ENCODE measurements at places on chromosomes 11 and 22. TPM values are rescaled to one million over a fixed set of nuclear protein-coding genes. Genes with fewer than 3 reads are reported as not detected.

DNA sequence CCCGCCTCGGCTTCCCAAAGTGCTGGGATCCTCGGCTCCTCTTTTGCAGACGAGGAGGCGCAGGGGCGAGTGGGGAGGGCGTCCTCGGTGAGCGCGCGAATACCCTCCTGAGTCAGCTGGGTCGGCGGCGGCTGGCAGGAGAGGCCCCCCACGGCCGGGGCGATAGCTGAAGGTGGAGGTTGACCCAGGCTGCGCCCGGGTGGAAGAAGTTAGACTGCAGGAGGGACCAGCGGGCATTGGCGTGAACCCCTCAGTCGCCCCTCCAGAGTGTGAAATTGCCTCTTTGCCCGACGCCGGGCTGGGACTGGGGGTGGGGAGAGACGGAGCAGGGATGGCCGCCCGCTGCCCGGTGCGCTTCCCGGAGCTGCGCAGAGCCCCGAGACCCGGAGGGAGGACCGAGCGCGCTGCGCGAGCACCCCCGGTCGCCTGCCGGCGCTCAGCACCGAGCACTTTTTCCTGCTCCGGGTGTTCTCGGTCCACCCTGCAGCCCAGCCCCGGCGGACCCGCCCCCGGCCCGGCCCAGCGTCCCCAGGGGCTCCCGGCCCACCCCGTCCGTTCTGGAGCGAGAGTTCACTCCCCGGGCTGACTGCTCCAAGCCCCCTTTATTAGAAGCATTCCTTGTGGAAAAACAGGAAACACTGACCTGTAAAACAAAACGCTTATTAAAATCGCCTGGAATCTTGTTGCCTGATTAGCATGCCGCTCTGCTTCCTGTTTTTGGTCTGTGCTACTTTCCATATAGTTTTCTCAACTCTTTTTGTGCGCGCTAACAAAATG lies 13.7 kb upstream of the CPT1A start:
- no peak for DNase-seq

Gene SIDT2
- total RNA-seq: 18.9 TPM

- no peak for DNase-seq
These were observed 1630.1 kb upstream of the TENM4 start for GRCh38 chr11:81070948-81071347.

DNA sequence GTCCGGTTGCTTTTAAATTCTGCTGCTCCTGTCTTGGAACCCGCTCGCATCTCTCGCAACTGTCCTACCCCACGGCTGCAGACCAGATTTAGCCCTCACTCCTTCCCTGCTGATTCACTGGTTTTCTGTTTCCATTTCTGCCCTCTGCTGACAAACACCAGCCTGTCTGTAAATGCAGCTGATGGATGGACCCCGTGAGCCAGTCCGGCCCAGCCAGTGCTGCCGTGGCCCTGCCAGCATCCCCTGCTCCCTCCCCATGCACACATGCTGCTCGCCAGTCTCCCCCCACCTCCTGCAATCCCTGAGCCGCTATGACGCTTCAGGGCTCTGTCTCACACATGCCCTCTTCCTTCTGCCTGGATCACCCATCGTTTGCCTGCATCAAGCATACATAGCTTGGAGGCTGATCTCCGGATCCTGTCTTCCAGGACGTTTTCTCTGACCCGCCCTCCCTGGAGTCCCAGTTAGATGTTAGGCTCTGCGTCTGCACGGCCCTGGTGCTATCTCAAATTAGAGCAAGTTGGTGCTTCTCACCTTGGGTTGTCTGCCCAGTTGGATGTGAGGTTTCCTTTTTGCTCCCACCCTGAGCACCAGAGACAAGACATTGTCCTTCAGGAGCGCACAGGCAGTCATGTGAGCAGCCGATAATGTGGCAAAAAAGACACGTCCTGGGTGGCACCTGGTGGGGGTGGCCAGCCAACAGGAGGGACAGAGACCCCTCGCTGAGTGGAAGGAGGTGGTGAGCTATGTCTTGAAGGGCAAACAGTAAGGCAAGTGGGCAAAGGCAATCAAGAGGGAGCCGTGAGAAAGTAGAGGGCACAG lies 4.3 kb upstream of the ACR start:
- peak; percentile 11 for DNase-seq

GRCh38 chr11:92841719-92842118 lies 127.7 kb upstream of the MTNR1B start:
- no peak for DNase-seq

DNA sequence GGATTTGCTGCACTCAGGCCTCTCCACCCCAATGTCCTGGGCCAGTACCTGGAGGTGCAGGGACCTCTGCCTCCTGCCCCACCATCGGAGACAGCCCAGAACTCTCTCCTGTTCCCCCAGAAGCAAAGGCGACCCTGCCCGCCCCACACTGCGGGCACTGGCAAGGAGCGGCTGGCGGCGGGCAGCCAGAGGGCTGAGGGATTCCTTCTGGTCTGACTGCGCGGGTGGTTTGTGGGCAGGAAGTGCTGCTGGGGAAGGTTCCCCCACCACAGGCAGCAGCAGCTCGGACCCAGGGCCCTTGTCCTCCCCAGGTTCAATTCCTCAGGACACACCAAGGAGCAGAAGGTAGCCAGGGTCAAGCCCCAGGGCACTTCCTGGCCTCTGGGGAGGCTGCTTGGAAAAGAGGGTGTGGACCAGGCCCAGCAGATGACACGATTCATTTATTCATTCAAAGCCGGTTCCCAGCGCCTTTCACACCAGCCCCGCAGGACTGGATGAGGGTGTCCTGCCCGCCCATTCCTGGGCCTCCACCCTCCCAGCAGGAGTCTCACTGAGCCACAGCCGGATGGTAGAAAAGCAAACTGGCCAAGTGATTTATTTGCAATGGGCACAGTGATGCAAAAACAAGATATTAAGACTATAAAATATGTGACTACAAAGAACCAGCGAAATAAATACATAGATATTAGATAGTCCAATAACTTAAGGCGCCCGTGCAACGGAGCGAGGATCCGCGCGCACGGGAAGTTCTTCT lies 1.2 kb downstream of the PHLDA2 start:
- no peak for DNase-seq

DNA sequence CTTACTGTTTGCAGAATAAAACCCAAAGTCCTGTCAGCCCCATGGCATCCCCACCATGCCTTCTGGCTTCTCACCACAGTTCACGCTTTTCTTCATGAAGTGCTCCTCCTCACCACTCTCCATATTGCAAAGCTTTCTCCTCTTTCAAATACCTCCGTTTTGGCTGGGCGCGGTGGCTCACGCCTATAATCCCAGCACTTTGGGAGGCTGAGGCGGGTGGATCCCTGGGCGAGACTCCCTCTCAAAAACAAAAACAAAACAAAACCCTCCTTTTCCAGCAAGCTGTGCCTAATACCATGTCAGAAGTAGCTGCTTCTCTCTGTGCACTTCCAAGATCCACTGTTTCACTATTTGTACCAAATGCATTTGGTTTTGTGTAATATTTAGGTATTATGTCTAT lies 6.7 kb downstream of the BACE1 start:
- no peak for DNase-seq

GRCh38 chr11:19962053-19962800 lies 198.0 kb downstream of the DBX1 start:
- DNase-seq: no peak

Gene MS4A3
- not detected for total RNA-seq

GRCh38 chr11:125968354-125968753 lies 22.5 kb downstream of the VSIG10L2 start:
- no peak for DNase-seq

GRCh38 chr22:23751441-23751996 lies 607 bp upstream of the ZNF70 start:
- DNase-seq: no peak

Gene PATE2
- not detected for total RNA-seq

- DNase-seq: no peak
These were observed 18.5 kb downstream of the PTPRJ start for GRCh38 chr11:47998733-47999359.

Gene SYNGR1
- 16.0 TPM for total RNA-seq

DNA sequence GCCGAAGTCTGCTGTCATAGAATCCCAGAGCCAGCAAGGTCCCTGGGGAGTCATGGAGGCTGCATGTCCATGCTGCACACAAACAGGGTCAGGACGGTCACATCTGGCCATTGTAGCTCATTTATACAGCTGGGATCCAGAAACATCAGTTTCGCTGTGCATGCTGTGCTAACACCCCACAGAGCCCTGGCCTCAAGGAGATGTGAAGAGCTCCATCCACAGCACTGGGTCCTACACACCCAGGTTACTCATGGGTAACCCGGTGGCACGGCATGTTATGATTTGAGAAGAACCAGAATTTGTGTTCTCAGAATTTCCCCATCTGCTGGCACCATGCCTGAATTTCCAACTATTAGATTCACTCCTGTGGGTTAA lies 146.3 kb upstream of the ARHGAP20 start:
- DNase-seq: no peak

- DNase-seq: no peak
These were observed 356.9 kb upstream of the CCDC90B start for GRCh38 chr11:83643115-83643514.

Gene SCGB1A1
- not detected for total RNA-seq

Gene MOGAT2
- total RNA-seq: not detected

DNA sequence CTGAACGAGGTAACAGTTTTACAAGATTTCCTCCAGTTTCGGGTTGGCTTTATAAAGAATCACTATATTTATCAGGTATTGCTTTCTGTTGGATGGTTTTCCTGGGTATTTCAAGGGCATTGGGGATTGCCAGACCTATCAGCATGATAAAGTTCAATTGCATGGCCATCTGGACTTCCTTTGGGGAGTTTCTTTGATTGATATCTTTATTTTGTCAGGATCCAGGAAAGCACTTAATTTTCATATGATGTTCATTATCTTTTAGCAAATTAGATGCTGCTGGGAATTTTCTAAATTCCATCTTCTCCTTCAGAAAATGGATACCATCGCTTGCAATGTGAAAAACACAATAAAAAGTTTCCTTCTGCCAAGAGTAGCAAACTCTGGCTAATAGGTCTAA lies 21.2 kb downstream of the RFPL2 start:
- DNase-seq: no peak

Gene VSTM5
- total RNA-seq: not detected

DNA sequence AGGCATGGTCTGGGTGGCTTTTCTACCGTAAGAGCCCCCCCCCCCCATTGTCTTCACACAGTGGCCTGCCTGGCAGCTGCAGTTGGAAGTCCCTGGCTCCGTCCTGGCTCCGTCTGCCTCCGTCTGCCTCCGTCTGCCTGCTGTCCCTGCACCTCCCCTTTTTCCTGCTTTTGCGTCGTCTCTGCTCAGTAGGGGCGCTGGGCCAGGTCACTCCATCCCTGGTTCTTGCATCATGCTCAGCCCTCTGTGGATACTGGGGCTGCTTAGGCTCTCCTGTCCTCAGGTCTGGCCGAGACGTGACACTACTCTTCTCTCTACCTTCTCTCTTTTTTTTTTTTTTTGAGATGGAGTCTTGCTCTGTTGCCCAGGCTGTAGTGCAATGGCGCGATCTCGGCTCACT lies 27.8 kb downstream of the AP2A2 start:
- DNase-seq: no peak

DNA sequence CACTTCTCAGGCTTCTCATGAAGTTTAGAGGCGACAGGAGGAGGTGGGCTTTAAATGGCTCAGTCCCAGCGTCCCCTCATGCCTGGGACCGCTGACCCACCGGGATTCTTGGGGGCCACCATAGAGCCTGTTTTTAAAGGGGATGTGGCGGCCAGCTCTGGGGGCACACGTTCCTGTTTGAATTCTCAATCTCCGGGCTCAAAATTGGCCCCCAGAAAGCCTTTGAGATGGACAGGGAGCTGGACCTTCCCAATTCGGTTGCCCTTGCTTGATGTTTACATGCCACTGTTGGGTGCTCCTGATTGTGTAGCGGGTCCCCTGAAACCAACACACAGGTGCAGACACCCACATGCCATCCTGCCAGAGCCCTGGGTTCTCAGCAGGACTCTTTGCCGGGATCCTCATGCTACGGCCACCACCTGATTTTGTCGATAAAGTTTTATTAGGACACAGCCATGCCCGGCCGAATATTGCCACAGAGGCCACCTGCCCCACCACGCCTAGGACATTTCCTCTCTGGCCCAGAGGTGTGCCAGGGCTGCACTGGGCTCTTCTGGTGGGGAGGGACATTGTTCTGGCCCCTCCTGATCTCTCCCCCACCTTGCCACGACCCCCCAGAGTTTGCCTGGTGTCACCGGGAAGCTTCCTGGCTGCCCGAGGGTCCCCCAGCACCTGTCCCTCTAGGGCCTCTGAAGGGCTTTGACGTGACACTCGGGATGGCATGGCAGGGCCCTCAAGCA lies 71.6 kb downstream of the KCNQ1 start:
- peak; percentile 22 for DNase-seq

DNA sequence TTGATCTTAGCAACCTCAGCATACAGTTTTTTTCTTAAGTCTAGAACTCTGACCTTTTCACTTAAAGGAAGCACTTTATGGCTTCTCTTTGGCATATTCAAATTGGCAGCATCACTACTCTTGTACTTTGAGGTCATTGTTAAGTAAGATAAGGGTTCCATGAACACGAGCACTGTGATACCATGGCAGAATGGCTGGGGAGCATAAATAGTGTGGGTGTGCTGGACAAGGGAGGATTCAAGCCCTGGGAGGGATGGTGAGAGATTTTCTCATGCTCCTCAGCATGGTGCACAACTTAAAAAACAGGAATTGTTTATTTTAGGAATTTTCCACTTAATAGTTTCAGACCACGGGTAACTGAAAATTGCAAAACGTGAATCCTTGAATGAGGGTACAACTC lies 111.4 kb downstream of the ATXN10 start:
- no peak for DNase-seq

DNA sequence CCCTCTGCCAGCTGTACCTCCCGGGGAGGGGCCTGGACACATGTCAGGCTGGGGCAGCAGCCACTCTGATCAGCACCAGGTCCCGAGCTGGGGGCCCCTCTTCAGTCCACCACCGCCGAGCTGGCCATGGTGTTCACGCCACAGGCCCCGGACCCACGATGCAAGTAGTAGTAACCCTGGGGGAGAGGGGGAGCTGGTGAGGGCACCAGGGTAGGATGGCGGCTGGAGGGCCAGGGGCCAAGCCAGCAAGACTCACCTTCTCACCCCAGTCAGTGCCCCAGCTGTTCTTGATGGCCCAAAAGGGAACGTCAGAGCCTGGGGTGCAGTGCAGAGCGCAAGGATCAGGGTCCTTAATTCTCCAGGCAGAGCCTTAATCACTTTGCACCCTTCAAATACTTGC lies 4.6 kb downstream of the CTSF start:
- DNase-seq: no peak
